ENCODE measurements at places on chromosomes 3 and 15. TPM values are rescaled to one million over a fixed set of nuclear protein-coding genes. Genes with fewer than 3 reads are reported as not detected.

The DPH6 gene
- polyA plus RNA-seq: 15.8 TPM

The P3H2 gene
- 65.3 TPM for polyA plus RNA-seq

The RHOA gene
- polyA plus RNA-seq: 408 TPM

DNA sequence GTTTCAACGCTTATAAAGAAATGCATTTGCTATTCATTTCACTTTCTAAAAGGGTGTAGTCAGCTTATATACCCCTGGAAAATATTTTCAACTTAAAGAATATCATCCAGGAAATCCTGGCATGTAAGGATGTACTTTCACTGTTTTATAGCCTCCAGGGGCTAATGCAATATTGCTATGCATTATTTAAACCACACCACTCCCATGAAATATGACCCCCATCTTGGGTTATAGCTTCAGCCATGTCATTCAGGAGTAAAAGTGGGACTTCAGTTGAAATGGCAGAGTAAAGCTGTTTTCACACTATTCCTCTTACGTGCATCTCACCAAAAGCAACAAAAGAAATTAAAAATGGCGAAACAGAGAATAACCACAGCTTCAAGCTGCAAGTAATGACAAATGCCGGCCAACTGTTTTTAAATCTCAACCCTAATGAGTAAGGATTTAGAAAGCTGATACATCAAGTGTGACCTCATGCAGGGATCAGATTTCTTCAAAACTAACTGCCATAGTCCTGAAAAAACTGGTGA lies 84.5 kb downstream of the COL6A6 start:
- DNase-seq: peak; percentile 54

- no peak for DNase-seq
Measured at GRCh38 chr15:60077581-60078359, 73.7 kb downstream of the FOXB1 start.

- DNase-seq: no peak
Measured at GRCh38 chr3:126202276-126202675, 21.9 kb upstream of the ALDH1L1 start.

GRCh38 chr3:178386880-178387279 lies 149.4 kb upstream of the KCNMB2 start:
- DNase-seq: no peak

DNA sequence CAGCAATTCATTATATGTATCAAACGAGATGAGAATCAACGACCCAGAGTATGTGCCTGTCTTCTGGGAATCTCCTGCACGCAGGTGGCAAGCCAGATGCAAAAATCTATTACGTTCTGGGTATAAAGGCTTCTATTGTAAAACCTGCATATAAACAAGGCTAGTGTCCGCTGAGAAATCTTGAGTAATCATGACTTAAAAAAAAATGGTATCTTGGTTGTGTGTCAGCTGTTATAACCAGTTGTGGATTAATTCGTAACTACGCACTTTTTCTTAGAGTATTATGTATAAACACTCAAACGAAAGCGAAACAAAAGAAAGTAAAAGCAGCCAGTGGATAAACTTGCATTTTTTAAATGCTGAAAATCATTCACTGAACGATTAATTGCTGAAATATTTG lies 509.1 kb downstream of the RSL24D1 start:
- DNase-seq: no peak

DNA sequence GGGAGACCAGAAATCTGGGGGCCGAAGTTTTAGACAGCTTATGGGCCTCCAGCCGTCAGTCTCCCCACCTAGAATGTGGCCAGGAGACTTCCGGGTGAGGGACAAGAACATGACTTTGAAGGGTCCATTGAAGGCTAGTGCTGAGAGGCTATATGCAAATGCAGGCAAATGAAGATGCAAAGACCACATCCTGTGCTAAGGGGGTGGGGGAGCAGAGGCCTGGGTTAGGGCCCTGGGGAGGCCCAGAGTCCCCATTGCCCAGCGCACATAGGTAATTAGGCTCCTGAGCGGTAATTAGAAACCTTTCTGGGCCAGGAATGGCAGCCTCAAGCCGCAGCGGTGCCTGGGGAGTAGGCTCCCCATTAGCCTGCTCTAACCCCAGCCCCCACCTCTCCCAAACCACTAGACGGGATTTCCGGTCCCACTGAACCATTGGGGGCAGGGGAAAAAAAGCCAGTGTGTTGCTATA lies 6.8 kb downstream of the CSK start:
- DNase-seq: no peak

DNA sequence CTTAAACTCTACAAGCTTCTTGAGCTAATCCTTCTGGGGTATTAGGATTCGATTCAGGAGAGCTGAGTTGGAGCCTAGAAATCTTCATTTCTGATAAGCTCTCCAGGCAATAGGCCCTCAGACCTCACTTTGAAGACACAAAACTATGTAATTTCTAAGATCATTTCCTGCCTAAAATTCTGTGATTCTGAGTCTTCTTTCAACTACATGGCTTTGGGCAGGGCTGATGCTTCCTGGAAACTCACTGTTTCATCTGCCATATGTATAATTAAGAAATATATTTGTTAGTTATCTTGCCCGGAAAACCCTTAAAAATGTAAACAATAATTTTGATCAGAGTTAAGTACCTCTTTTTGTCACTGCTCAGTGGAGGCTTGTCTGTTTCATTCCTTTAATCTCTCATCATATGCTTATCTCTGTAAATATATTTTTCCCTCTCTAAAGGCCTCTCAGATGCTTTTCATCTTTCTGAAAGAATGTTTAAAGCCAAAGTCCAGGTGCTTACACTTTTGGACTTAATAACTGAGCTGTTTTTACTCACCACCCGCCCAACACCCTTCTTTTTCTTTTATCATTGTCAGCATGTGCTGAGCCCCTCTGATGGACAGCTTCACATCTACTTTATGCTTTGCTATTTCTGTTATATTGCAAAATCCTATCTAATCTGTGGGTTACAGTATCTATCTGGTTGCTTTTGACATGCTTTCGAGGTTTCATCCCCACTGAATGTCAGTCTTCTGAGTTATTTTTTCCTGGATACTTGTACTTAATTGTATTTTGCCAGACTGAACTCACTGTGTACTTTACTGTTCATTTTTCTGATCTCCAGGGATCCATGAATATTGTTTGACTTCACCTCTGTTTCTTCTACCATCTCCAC lies 38.2 kb downstream of the FILIP1L start:
- DNase-seq: no peak

GRCh38 chr15:75706682-75706954 lies 6.0 kb downstream of the CSPG4 start:
- DNase-seq: no peak

Data from muscle of back (tissue), 13 donors.